ENCODE measurements at places on chromosomes 7 and 10.

- no peak for DNase-seq
Measured at GRCh38 chr7:29322023-29322712, 127.6 kb downstream of the CHN2 start.

GRCh38 chr10:79353726-79354125 lies 6.5 kb downstream of the PPIF start:
- no peak for DNase-seq

DNA sequence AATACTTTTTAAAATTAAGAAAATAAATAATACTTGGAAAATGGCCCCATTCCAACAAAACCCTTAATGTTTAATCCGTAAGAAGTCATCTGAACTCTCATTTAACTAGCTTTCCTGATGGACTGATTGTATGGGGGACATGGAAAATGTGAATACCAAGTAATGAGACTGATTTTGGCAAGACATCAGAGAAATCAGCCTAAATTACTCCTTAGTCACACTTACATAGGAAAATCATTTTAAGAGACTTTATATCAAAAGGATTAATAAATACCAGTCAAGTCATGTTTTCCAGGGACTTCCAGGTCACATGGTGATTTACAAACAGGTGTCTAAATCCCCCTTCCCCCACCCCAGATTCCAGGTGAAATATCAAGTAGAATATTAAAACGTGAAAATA lies 58.2 kb downstream of the GRM8 start:
- no peak for DNase-seq

DNA sequence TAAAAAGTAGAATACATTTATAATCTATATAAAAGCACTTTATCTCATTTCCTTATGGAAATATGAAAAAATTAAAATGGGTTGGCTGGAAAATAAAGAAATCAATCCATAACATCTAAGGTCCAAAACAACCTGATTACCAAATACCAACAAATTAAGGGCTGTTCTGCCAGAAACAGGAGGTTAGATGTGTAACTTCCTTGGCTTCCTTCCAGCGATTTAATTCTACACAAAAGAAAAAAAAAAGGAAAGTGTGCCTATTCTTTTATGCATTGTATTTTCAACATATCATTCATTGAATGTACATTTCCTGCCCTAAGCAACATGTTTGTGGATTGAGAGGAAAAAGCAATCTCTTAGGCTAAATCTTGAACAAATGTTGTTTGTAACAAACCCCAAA lies 36.2 kb upstream of the USP6NL start:
- no peak for DNase-seq

- no peak for DNase-seq
Measured at GRCh38 chr7:94907026-94907810, at the start of gene PPP1R9A. PPP1R9A (plus strand) TSS chr7:94907594; CDS start chr7:94910114, 2,520 bp downstream.

DNA sequence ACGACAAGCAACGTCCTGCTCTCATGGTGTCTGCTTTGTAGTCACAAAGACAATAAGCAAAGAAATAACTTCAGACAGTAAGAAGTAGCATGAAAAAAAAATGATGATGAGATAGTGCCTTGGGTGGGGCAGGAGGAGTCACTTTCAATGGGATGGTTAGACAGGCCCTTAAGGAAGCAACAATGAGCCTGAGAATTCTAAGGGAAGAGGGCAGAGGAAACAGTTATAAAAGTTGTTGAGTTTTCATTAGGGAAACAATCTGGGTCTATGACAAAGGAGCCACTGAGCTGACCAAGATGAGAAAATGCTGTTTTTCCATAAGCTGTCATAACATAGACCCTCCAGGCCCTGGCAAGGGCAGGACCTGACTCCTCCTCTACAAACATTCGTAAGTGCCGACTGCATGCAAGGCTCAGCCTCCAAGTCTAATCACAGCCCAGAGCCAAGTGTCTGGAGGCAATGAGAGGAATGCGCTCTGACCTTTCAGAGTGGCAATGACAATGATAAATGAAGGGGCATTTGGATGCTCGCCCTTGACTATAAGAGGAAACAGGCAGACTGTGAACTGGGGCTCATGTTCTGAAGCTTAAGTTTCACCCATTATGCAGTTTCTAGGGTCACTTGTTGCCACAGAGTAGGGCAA lies 43.7 kb downstream of the PPP1R3C start:
- DNase-seq = no peak

GRCh38 chr7:126659124-126659523 lies 593.6 kb downstream of the GRM8 start:
- no peak for DNase-seq

DNA sequence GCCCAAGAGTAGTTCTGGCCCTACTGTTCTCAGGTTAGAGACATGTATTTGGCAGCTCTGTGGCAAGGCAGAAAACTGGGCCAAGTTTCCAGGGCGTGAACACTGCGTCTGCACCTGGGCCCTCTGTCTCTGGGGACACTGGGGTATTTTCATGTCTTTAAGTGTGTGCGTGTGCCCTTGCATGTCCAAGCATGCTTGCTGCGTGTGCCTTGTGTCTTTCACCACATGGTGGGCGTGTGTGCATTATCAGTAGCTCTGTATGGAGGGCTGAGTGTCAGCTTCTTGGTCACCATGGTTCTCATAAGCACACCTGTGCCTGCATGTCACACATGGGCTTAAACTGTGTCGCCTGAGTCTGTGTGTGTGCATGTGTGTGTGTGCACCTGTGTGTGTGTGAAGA lies 69.3 kb downstream of the HIPK2 start:
- DNase-seq = no peak

DNA sequence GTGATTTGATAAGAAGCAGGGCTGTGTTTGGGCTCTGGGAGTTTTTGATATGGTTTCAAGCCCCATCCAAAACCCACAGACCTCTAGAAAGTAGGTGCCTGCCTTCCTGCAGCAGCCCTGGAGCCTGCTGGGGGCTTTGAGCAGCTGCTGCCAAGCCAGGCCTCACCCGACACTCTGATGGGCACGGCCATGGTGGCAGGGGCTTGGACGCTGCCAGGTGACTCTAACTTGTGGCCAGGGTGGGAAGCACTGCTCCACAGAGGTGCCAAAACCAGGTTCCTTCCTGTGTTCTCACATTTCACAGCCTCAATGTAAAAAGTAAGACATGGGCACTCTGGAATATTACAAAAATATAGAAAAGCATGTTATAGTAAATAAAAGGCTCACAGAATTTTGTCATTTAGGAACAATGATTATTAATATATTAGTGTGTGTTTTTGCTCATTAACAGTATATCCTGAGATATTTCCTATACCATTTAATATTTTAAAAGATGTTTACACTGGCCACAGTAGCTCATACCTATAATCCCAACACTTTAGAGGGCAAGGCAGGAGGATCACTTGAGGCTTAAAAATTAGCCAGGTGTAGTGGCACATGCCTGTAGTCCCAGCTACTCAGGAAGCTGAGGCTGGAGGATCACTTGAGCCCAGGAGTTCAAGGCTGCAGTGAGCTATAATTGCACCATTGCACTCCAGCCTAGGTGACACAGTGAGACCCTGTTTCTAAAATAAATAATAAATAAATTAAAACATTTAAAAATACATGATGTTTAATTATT lies 95.1 kb downstream of the EGFR start:
- no peak for DNase-seq

DNA sequence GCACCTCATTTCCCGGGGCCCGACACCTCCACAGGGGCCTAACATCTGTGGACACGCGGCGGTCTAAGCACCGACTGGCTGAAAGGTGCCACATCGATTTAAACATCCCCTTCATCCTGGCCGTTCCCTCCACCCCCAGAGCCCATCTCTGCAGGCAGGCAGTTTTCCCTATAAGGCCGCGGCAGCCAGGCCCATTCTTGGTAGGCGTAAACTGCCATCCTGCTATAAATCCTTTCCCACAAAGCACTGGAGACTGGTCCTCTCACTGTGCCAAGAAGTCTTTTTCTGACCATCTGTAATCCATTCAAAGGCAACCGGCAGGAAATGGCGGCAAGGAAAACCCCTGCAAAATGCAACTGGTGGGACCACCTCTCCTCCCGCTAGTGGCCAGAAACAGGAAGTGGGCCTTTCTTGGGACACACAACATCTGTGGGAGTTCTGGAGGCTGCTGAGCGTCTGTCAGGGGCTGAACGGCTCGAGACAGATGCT lies 22.4 kb downstream of the ATXN7L1 start:
- no peak for DNase-seq

DNA sequence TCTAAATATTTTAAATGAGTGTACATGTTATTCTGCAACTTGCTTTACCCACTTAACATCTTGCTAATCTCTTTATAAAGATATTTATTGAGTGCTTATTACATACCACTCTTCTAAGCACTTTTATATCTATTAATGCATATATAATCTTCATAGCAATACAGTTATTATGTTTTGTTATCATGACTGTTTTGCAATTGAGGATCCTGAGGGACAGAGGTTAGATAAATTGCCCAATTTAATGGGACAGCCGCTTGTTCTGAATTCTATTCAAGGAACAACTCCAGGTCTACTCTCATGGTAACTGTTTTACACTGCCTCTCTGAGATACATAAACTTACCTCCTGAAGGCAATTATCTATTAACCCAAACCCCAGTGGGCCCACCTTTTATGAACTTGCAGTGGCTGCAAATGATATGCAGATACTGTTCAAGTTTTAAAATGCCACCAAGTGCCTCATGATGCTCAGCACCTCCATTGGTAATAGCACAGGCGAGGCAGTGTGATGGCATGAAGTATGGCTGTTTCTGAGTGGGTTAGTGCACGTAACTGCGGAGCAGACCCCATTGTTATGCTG lies 60.5 kb downstream of the PON1 start:
- no peak for DNase-seq

- DNase-seq = no peak
Measured at GRCh38 chr10:84659497-84660439, 331.4 kb downstream of the CCSER2 start.

DNA sequence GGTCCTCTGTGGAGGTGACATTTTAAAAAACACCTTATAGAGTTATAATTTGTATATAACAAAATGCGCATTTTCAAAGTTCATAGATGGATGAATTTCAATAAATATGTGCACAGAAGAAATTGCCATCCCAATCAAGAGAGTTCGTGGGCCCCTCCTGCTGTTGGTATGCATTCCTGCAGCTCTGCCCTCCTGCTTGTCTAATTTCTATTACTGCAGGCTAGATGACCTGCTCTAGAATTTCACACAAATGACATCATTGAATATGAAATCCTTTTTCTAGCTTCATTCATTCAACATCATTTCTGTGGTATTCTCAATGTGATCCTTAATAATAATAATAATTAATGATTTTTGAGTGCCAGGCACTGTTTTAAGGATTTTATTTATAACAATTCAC lies 348.2 kb downstream of the SDK1 start:
- DNase-seq = no peak

DNA sequence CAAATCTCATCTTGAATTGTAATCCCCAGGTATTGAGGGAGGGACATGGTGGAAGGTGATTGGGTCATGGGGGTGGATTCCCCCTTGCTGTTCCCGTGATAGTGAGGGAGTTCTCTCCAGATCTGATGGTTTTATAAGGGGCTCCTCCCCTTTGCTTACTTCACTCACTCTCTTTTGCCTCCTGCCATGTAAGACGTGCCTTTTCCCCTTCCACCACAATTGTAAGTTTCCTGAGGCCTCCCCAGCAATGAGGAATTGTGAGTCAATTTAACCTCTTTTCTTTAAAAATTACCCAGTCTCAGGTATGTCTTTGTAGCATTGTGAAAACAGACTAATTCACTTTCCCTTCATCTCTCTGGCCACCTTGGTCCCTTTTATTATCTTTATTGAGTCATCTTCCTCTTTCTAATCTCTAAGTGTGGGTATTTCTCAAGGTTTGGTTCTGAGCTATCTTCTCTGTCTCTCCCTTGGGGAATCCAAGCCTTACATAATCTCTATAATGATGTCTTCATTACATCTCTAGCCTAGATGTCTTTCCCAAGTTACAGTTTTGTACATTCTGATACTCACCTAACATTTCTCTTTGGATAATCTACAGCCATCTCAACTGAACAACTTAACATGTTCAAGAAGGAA lies 99.1 kb upstream of the JCAD start:
- DNase-seq = no peak

DNA sequence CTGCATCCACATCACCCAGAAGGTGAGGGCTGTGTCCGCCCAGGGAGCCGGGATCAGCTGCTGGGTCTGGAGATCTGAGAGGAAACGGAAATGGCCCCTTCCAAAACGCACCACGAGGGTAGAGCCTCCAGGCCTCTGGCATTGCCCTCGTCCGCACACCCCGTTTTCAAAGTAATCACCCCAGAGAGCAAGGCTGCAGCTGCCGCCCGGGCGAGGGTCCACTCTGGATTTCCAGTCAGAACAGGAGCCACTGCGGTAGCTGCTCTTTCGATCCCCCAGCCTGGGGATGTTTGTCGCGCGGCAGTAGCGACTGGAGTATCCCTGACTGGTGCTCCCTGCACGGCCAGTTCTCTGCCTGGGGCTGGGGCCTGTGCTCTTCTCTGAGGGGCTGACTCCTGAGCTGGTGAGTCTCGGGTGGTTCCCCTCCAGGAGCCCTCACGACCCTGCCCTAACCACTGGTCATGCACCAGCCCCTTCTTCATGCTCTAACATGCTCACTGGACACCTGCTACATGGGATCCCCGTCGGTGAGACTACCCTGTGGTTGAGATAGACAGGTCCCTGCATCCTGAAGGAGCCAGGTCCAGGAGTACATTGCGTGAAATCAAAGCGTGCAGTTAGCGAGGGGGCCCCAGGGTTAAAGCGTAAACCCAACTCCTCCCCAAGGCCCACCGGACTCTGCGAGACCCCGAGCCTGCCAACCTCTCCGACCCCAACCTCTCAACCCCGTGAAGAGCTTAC lies 99.2 kb downstream of the FOXL3 start:
- DNase-seq = peak; percentile 20

DNA sequence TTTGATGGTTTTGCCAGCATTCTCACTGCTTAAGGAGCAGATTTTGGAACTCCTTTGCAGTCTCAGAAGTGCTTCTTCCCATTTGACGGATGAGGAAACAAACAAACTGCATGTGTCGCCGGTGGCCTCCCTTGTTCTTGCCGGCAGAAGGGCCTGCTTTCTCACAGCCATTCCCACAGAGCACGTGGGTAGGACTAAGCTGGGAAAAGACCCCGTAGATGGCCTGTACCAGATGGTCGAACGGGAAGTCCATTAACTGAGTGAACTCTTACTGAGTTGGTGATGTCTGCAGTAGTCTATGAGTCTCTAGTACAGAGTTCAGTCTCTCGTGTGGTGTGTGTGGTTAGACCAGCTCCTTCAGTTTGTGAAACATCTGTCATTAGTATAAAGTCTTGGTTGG lies 131.9 kb downstream of the TRRAP start:
- no peak for DNase-seq

- DNase-seq = no peak
Measured at GRCh38 chr7:7882888-7883287, 85.7 kb upstream of the GLCCI1 start.

GRCh38 chr7:50553973-50554372 lies 11.2 kb downstream of the DDC start:
- no peak for DNase-seq

GRCh38 chr10:75000748-75001321 lies 110.6 kb upstream of the SAMD8 start:
- no peak for DNase-seq

GRCh38 chr10:2980791-2981360 lies 86.5 kb upstream of the PFKP start:
- DNase-seq = no peak

- DNase-seq = peak; percentile 85
Measured at GRCh38 chr10:100986952-100987684, at the start of the genes MRPL43 and TWNK. MRPL43 (minus strand) TSS chr10:100987497; CDS start chr10:100987443, 54 bp downstream. TWNK (plus strand) TSS chr10:100987543; CDS start chr10:100988211, 668 bp downstream.

GRCh38 chr10:17984056-17984455 lies 32.3 kb downstream of the SLC39A12 start:
- DNase-seq = no peak

Measured in activated CD4-positive, CD25-positive, alpha-beta regulatory T cell treated with anti-CD3 and anti-CD28 coated beads, Interleukin-2, amount 50 U/mL, for 72 hours (primary cell).